ENCODE measurements at places on chromosomes 7 and 10.

GRCh38 chr7:112063974-112064373 is 142.2 kb downstream of the DOCK4 start:
- no peak for DNase-seq

- no peak for DNase-seq
Measured at GRCh38 chr7:141641876-141642275, 60.1 kb downstream of the DENND11 start.

GRCh38 chr7:67821116-67821515 is 824.5 kb downstream of the TYW1 start:
- no peak for DNase-seq

GRCh38 chr10:17808971-17809841 is at the start of gene MRC1:
TSS of gene MRC1 (plus strand) at chr10:17809348. CDS start at chr10:17809466, 118 bp downstream.
- DNase-seq = no peak

DNA sequence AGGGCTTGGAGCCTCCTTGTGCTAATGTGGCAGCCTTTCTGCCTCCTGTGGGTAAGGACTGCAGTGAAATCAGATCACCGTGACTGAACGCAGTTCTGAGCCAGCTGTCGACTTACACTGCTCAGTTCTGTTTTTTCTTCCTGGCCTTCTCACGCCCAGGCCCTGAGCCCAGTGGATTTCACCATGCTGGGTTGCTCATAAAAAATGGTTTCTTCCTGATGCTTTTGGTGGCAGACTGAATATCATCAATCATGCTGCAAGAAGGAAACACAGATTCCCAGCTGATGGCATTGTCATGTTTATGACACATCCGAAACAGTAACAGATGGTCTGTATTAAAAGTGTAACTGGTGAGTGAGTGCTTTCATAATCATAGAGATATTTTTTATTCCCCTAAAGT is 389.6 kb downstream of the GALNT17 start:
- DNase-seq = no peak
